Gastroesophageal sphincter (tissue), 4 donors: ENCODE measurements at places on chromosomes 12 and 14.

GRCh38 chr14:60661721-60662120 is 12.4 kb upstream of the SIX1 start:
- H3K27me3 ChIP-seq, result peaks cover 83% of the 10 kb centered on the region
- no peaks in the 10 kb centered on the region for H3K4me1 ChIP-seq
- H3K27ac ChIP-seq, result no peak overlapping the region

GRCh38 chr12:125159702-125160101 is 94.5 kb downstream of the AACS start:
- H3K4me3 ChIP-seq, result no peak overlapping the region
- ATAC-seq, result no peak
- H3K36me3 ChIP-seq, result no peaks in the 10 kb centered on the region

DNA sequence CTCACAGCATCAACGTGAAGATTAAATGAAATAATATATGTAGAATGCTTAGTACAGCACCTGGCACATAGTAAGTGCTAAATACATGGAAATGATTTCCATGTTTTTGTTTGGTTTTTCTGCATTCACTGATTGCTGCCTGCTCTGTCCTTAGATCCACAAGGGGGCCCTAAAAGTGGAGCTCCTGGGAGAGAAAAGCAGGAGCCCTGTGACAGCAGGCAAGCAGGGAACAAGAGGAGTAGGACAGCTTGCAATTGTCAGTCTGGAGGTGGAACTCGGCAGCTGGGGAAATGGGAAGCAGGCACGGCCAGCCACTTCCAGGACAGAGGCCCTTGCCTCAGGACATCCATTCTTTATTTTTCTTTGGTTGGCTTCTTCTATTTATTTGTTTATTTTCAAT is 292.9 kb downstream of the BMP4 start:
- H3K4me1 ChIP-seq, result no peaks in the 10 kb centered on the region
- H3K27me3 ChIP-seq, result no peaks in the 10 kb centered on the region
- ATAC-seq, result peak; percentile 34
- no peaks in the 10 kb centered on the region for H3K36me3 ChIP-seq
- no peak overlapping the region for H3K4me3 ChIP-seq
- no peak overlapping the region for H3K27ac ChIP-seq

DNA sequence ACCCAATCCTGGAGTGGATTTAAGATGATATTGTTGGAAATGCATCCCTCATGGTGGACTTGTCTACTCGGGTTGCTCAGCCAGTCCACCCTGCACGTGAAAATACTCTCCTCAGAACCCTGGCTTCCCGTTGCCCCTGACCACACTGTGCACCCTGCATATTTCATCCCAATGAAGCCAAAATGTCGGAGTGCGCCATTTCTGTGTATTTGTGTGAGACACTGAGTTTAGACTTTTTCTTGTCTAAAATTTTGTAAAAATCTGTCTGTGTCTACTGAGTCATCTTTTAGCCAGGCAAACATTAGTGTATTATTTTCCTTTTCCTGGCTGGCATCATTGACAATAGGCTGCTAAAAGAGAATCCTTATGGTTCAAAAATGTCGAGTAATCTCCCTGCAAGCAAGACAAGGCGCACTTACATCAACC is 485 bp upstream of the PNMA1 start:
- peak overlapping the region; percentile 93 for H3K27ac ChIP-seq
- no peaks in the 10 kb centered on the region for H3K27me3 ChIP-seq
- ATAC-seq, result no peak
- peaks cover 76% of the 10 kb centered on the region for H3K4me1 ChIP-seq

DNA sequence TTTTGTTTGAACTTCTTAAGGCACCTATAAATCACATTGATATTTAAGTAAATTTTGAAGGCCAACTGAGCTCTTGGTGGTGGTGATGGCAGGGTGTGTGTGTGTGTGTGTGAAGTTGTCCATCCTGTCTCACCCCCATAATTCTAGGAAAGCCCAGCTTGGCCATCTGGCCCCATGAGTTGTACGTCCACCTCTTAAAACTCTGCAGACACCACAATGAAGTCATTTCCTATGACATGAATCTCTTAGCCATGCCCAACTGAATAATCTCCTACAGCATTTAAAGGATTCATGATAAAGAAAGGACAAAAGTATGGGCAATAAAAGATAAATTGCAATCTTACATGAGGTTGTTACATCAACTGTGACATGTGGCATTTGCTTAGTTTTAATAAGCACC is 123.4 kb downstream of the TTC7B start:
- no peak overlapping the region for H3K4me3 ChIP-seq
- H3K27ac ChIP-seq, result no peak overlapping the region
- H3K36me3 ChIP-seq, result peaks cover 15% of the 10 kb centered on the region
- no peaks in the 10 kb centered on the region for H3K27me3 ChIP-seq
- no peak for ATAC-seq

DNA sequence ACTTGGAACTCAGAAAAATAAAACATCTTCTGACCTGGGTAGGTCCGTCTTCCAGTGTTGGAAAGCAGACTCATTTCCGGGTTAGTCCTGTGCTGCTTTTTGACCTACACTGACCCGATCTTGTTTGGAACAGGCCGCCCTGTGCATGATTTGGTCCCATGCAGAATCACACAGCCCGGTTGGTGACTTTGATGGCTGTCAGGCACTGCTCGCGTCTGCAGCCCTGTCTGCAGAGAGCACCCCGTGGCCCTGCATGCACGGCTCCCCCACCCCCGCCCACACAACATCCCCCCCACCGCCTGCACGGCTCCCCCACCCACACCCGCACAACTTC is 31.6 kb downstream of the PACS2 start:
- H3K27ac ChIP-seq, result no peak overlapping the region
- no peak overlapping the region for H3K4me3 ChIP-seq
- no peaks in the 10 kb centered on the region for H3K27me3 ChIP-seq
- ATAC-seq, result no peak
- peaks cover 53% of the 10 kb centered on the region for H3K4me1 ChIP-seq
- H3K36me3 ChIP-seq, result no peaks in the 10 kb centered on the region

DNA sequence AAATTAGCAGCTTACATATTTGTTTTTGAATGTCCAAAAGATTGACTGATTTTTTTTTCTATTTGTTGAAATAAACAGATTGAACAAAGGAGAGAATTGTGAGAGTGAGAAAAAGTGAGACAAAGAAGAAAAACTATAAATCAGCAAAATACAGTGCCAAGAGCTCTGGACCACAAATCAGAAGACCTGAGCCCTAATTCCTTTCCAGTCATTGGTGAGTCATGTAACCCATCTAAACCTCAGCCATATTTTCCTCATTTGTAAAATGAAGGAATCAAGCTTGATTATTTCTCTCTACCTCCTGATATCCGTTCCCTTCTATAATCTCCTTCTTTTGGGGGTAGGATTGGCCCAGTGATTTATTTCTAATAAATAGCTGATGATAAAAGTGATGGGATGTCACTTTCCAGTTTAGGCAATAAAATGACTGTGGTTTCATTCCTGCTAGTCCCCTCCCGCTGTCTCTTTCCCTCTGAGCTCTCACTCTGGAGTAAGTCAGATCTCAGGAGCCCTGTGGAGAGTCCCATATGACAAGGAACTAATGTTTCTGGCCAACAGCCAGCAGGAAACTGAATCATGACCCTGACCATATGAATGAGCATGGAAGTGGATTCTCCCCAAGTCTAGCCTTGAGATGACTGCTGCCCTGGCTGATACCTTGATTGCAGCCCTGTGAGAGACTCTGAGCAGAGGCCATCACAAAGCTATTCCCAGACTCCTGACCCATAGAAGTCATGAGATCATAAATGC is 218.9 kb downstream of the ACSS3 start:
- no peaks in the 10 kb centered on the region for H3K36me3 ChIP-seq
- no peaks in the 10 kb centered on the region for H3K4me1 ChIP-seq
- no peak overlapping the region for H3K27ac ChIP-seq
- H3K27me3 ChIP-seq, result no peaks in the 10 kb centered on the region

GRCh38 chr12:46770501-46771183 is 55.2 kb downstream of the SLC38A4 start:
- no peak overlapping the region for H3K4me3 ChIP-seq
- H3K4me1 ChIP-seq, result peaks cover 9% of the 10 kb centered on the region
- H3K27me3 ChIP-seq, result no peaks in the 10 kb centered on the region
- H3K36me3 ChIP-seq, result no peaks in the 10 kb centered on the region
- ATAC-seq, result no peak
- no peak overlapping the region for H3K27ac ChIP-seq

DNA sequence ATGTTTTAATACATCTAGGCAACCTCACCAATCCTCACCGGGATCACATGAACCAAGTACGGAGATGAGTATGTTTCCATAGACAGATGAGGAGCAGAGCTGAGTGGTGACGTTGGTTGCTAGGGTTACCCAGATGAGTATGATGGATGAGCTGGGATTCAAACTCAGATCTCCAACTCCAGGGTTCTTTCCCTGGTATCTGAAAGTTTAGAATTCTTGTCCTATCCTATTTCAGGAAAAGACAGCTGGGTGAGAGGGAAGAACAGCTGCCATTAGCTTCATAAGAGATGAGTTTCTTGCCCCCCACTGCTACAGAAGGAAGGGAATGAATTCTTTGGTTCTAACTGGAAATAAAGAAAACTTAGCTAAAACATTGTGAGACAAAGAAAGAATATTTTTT is 728.9 kb upstream of the TBX3 start:
- no peaks in the 10 kb centered on the region for H3K36me3 ChIP-seq
- peaks cover 4% of the 10 kb centered on the region for H3K27me3 ChIP-seq
- no peaks in the 10 kb centered on the region for H3K4me1 ChIP-seq
- H3K4me3 ChIP-seq, result no peak overlapping the region
- H3K27ac ChIP-seq, result no peak overlapping the region

DNA sequence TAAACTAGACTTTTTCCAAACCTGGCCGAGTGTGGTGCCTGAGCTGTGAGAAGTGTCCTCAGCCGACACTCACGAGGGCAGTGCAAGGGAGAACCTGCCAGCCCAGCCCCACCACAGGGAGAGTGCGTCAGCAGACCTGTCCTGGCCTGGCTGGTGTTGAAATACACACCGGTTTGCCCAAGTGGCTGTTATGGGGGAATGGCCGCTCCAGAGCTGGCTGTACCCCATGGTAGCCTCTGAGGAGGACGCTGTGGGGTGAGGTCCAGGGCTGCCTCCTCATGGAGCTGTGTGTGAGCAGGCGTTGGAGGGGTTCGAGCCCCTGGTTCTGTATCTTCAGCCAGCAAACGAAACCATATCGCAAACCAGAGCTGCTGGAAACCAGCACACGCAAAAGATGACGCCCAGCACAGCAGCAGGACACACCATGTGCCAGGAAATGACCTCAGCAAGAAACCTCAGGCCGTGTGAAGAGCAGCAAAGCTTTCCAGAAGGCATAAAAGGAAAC is 9.4 kb downstream of the ANKRD9 start:
- H3K4me1 ChIP-seq, result peaks cover 21% of the 10 kb centered on the region
- H3K27ac ChIP-seq, result no peak overlapping the region
- peak; percentile 84 for ATAC-seq
- H3K4me3 ChIP-seq, result no peak overlapping the region
- no peaks in the 10 kb centered on the region for H3K36me3 ChIP-seq

DNA sequence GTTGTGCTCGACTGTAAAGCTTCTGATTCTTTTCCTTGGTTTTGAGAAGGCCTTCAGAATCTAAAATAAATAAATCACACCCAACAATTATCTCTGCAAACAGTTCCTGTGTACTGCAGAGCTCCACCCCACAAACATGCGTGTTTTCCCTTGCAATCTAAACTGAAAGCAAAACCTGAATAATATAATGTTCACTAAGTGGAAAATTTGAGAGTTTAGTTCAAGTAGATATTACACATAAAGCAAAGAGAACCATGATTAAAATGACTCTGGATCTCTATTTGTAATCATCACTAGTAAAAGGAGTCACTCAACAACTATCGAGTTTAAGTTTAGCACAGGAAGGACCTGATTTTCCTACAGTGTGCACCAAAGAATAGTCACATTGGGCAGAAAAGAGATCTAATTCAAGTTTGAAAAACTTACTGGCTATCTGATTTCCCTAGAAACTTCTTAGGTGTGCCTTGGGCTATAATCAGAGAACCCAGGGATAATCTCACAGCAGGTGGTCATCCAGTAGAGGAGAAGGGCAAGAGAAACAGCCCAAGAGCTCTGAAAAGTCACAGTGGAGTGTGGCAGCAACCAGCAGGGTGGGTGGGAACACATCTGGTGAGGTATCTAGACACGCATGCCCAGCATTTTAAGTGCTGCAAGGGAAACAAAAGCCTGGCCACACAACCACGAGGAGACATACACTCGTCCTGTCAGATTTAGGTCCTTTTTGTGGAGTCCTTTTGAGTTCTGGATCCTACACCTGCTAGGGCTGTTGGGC is 25.4 kb downstream of the ATG14 start:
- no peaks in the 10 kb centered on the region for H3K4me1 ChIP-seq
- H3K27ac ChIP-seq, result no peak overlapping the region
- no peaks in the 10 kb centered on the region for H3K36me3 ChIP-seq
- no peak for ATAC-seq

GRCh38 chr12:52772772-52773171 is 4.4 kb downstream of the KRT76 start:
- ATAC-seq, result no peak
- H3K27me3 ChIP-seq, result peaks cover 32% of the 10 kb centered on the region
- H3K27ac ChIP-seq, result no peak overlapping the region
- H3K4me1 ChIP-seq, result no peaks in the 10 kb centered on the region

- H3K27me3 ChIP-seq, result peaks cover 5% of the 10 kb centered on the region
- no peak overlapping the region for H3K4me3 ChIP-seq
- ATAC-seq, result no peak
- no peaks in the 10 kb centered on the region for H3K4me1 ChIP-seq
Measured at GRCh38 chr12:8549381-8549780, 8.7 kb upstream of the CLEC4E start.

GRCh38 chr14:85316701-85317410 is 213.1 kb upstream of the FLRT2 start:
- H3K4me3 ChIP-seq, result no peak overlapping the region
- H3K27ac ChIP-seq, result no peak overlapping the region
- no peak for ATAC-seq
- H3K36me3 ChIP-seq, result no peaks in the 10 kb centered on the region
- H3K27me3 ChIP-seq, result no peaks in the 10 kb centered on the region
- H3K4me1 ChIP-seq, result no peaks in the 10 kb centered on the region

- H3K4me1 ChIP-seq, result peaks cover 4% of the 10 kb centered on the region
- ATAC-seq, result no peak
- no peaks in the 10 kb centered on the region for H3K36me3 ChIP-seq
- no peak overlapping the region for H3K27ac ChIP-seq
- H3K27me3 ChIP-seq, result no peaks in the 10 kb centered on the region
Measured at GRCh38 chr12:104637604-104638003, 180.9 kb downstream of the CHST11 start.

- no peaks in the 10 kb centered on the region for H3K4me1 ChIP-seq
- no peaks in the 10 kb centered on the region for H3K36me3 ChIP-seq
- H3K4me3 ChIP-seq, result no peak overlapping the region
Measured at GRCh38 chr12:68806488-68807237, 1.3 kb upstream of the MDM2 start.

GRCh38 chr12:87849074-87849473 is 180.1 kb downstream of the C12orf50 start:
- no peaks in the 10 kb centered on the region for H3K4me1 ChIP-seq
- no peak overlapping the region for H3K27ac ChIP-seq
- H3K27me3 ChIP-seq, result no peaks in the 10 kb centered on the region
- H3K4me3 ChIP-seq, result no peak overlapping the region
- ATAC-seq, result no peak
- no peaks in the 10 kb centered on the region for H3K36me3 ChIP-seq

GRCh38 chr12:94545935-94546771 is 86.5 kb upstream of the CEP83 start:
- H3K4me1 ChIP-seq, result no peaks in the 10 kb centered on the region
- no peaks in the 10 kb centered on the region for H3K36me3 ChIP-seq
- peak; percentile 85 for ATAC-seq
- no peak overlapping the region for H3K27ac ChIP-seq
- H3K27me3 ChIP-seq, result no peaks in the 10 kb centered on the region
